Aorta (tissue), 5 donors: ENCODE measurements at places on chromosomes 6 and 20. TPM values are rescaled to one million over a fixed set of nuclear protein-coding genes. Genes with fewer than 3 reads are reported as not detected.
A peak's percentile ranks its signal among the peaks of the same experiment; 100 is the strongest.

- H3K36me3 ChIP-seq = no peaks in the 10 kb centered on the region
- no peak for DNase-seq
- no peak overlapping the region for H3K4me3 ChIP-seq
- H3K4me1 ChIP-seq = no peaks in the 10 kb centered on the region
- H3K27ac ChIP-seq = no peak overlapping the region
Measured at GRCh38 chr20:11091511-11091910, 417.7 kb upstream of the JAG1 start.

- no peaks in the 10 kb centered on the region for H3K27me3 ChIP-seq
- peaks cover 3% of the 10 kb centered on the region for H3K4me1 ChIP-seq
- H3K4me3 ChIP-seq = peak overlapping the region; percentile 18
- DNase-seq = no peak
- no peak overlapping the region for H3K27ac ChIP-seq
- H3K36me3 ChIP-seq = no peaks in the 10 kb centered on the region
Measured at GRCh38 chr6:151291722-151292059, 51.9 kb downstream of the AKAP12 start.

The MUC22 gene
- not detected for total RNA-seq

The SLX4IP gene
- 5.6 TPM for total RNA-seq

- H3K36me3 ChIP-seq = no peaks in the 10 kb centered on the region
- no peak overlapping the region for H3K4me3 ChIP-seq
- DNase-seq = no peak
- no peak overlapping the region for H3K27ac ChIP-seq
- H3K4me1 ChIP-seq = no peaks in the 10 kb centered on the region
Measured at GRCh38 chr6:15129887-15130286, 116.0 kb upstream of the JARID2 start.

DNA sequence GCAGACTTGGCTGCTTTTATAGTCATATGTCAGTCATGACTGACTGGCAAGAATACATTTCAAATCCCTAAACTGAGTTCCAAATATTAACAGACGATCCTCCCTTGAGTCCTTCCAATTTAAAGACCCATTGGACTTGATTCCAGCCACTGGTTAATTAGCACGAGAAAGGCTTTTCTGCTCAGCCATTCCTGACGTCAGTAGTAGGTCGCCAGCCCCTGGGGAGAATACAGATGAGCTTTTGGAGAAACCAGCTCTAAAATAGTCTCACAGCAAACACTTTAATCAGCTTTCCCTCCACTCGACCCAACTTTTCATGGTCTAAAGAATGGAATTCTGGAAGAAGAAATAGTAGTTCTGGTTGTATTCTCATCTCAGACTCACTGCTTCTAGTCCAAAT lies 91.6 kb downstream of the SLC22A3 start:
- no peak overlapping the region for H3K27ac ChIP-seq
- H3K36me3 ChIP-seq = peaks cover 5% of the 10 kb centered on the region
- H3K4me3 ChIP-seq = no peak overlapping the region
- H3K4me1 ChIP-seq = no peaks in the 10 kb centered on the region

GRCh38 chr6:145485288-145485687 lies 250.0 kb downstream of the EPM2A start:
- no peak overlapping the region for H3K4me3 ChIP-seq
- H3K27ac ChIP-seq = no peak overlapping the region
- no peaks in the 10 kb centered on the region for H3K27me3 ChIP-seq
- DNase-seq = no peak
- H3K36me3 ChIP-seq = no peaks in the 10 kb centered on the region
- H3K4me1 ChIP-seq = no peaks in the 10 kb centered on the region

- H3K27ac ChIP-seq = no peak within 1 kb of the TSS
- peak; percentile 68 for DNase-seq
- no peaks in the 10 kb centered on the region for H3K4me1 ChIP-seq
- H3K27me3 ChIP-seq = no peaks in the 10 kb centered on the region
- peak within 1 kb of the TSS; percentile 5 for H3K4me3 ChIP-seq
- no peaks in the 10 kb centered on the region for H3K36me3 ChIP-seq
Measured at GRCh38 chr20:58515233-58516212, at the start of gene APCDD1L. TSS of gene APCDD1L (minus strand) at chr20:58515399. CDS start at chr20:58514707, 692 bp downstream.

DNA sequence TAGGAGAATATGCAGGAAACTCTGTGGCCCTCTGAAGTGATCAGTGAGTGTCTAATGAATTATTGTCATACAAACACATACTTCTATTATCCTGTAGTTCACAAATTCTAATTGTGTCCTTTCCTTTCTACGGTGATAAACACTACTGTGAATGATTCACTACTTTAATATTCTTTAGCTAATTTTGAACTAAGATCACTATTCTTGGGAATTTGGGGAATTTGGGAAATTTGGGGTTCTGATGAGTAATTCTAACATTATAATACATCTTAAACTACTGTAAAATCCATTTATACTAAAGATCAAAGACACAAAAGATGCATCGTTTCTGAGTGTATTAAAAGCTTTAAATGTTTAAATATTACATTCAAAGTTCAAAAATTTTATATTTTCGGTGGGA lies 1287.2 kb upstream of the CITED2 start:
- no peaks in the 10 kb centered on the region for H3K36me3 ChIP-seq
- H3K27ac ChIP-seq = no peak overlapping the region
- H3K27me3 ChIP-seq = no peaks in the 10 kb centered on the region
- no peak overlapping the region for H3K4me3 ChIP-seq

- H3K27ac ChIP-seq = no peak overlapping the region
- no peak overlapping the region for H3K4me3 ChIP-seq
- no peaks in the 10 kb centered on the region for H3K4me1 ChIP-seq
- no peaks in the 10 kb centered on the region for H3K36me3 ChIP-seq
Measured at GRCh38 chr6:11692451-11693376, 85.9 kb downstream of the ADTRP start.

GRCh38 chr20:24418731-24419130 lies 50.7 kb upstream of the SYNDIG1 start:
- DNase-seq = no peak
- H3K36me3 ChIP-seq = no peaks in the 10 kb centered on the region
- no peaks in the 10 kb centered on the region for H3K4me1 ChIP-seq
- no peaks in the 10 kb centered on the region for H3K27me3 ChIP-seq
- no peak overlapping the region for H3K27ac ChIP-seq
